ENCODE measurements at places on chromosomes 3 and 15.
A peak's percentile ranks its signal among the peaks of the same experiment; 100 is the strongest.

DNA sequence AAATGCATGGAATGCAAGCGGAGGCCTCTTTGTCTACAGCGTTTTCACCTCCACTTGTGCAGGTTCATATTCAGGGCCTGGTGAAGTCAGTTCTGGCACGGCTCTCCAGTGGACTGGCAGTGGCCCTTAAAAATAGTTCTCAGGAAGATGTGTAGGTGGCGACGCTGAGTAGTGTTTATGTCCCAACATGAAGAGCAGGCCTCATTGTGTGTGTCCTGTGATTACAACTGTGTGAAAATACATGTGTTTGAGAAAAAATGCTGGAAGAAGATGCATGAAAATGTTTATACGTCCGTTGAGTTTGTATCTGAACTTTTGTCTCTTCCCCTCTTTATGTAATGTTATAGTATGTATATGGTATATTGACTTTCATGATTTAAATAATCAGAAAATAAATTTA is 7.2 kb downstream of the LIPC start:
- DNase-seq = peak; percentile 55

DNA sequence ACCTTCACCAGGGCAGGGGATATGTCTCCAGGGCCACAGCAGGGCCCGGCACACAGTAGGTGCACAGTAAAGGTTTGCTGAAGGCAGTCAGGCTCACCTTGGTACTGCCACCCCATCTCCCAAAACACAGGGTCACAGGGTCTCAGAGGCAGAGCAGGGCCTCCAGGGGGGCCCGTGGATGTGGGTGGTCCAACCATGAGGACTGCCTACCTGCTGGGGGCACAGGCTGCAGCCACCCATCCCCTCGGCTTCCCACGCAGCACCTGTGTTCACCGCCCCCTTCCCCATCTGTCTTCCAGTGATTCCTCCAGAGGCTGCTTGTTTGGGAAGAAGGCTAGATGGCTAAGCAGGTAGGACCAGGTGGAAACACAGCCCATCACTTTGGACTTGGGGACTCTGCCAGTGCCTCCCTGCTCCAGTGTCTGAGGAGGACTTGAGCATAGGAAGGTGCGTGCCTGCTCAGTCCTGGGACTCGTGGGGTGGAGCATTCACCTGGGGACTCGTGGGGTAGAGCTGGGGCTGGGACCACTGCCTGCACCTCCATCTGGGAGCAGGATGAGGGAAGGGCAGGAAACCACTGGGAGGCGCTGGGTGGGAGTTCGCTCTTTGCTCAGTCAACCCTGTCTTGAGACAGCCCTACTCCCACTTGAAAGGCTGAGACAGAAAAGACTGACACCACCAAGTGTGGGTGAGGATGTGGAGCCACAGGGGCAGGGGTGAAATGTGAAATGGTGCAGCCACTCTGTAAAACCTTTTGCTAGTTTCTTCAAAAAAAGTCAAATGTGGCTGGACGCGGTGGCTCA is 18.8 kb upstream of the PLXND1 start:
- DNase-seq = no peak

DNA sequence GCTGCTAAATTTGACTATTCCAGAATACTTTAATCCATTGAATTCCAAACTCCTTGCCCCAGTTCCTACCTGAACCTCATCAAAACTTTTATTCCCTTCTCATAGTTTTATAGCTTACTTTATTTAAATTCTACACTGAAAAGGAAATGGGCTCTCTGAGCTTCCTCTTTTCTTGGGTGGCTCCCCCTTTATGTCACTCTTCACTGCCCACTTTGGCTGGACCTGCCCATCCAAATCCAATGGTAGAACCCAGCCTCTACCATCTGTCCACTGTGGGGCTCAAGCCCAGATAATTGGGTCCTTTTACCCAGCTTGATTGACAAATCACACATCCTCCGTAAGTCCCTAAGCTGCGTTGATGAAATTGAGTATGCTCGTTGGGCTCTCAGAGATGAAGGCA is 216.5 kb downstream of the BBX start:
- no peak for DNase-seq

GRCh38 chr15:68749793-68750192 is 70.9 kb downstream of the ANP32A start:
- DNase-seq = no peak

GRCh38 chr3:82044930-82045705 is 283.7 kb upstream of the GBE1 start:
- DNase-seq = no peak

DNA sequence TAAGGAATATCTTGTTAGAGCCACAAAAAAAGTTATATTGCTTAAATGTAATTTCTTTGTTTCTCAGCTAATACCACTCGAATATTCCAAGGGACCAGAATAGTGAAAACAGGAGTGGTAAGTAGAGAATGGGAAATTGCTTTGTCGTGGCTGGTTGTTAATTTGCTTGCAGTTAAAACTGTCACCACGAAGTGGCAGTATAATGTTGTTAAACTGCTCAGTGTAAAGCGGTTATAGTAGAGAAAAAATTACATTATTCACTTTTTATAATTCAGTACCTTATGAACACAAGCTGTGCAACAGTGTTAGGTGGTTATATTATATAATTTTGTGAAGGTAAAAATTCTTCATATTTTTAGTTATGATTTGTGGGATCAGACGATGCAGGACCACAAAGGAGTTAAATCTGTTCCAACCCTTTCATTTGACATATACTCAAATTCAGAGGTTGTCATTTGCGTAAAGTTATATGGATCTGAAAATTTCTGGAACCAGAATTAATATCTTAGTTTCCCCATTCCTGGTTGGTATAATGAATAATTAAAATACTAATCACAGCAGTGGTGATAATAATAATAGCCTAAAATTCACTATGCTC is 171.8 kb downstream of the FEZF2 start:
- DNase-seq = peak; percentile 10

DNA sequence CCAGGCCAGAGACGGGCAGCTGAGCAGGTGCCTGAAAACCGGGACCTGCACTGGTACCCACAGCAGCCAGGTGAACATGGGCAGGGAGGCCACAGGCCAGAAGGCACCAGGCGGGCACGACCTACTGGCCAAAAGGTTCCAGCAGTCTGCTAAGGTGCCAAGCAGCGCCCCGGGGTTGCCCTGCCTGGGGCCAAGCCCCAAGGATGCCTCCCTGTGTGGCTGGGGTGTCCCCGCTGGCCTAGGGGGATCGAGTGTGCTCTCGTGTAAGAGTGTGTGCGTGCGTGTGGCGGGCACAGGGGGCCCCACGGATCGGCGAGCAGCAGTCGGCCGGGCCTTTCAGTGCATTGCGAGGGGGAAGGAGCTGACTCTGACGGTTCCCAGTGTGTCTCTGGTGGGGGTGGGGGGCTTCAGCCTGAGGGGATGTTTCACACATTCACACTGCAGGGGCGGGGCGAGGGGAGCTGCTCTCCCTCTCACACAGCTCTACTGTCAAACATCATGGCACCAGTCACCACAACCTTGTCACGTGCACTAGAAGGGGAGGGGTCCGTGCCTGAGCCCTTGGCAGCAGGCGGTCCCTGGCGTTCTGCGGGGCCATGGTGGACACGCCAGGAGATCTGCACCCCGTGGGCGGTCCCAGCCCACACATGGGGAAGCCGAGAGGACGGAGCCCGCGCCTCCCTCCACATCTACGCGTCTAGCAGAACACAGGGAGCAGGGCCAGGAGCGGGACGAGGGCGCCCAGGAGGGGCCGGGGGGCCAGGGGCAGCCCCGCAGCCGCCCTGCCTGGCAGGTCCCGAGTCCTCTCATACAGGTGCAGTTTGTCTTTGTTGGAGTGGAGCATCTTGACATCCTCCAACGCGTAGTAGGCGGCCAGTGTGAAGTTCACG is 44.5 kb downstream of the RGMA start:
- DNase-seq = no peak

DNA sequence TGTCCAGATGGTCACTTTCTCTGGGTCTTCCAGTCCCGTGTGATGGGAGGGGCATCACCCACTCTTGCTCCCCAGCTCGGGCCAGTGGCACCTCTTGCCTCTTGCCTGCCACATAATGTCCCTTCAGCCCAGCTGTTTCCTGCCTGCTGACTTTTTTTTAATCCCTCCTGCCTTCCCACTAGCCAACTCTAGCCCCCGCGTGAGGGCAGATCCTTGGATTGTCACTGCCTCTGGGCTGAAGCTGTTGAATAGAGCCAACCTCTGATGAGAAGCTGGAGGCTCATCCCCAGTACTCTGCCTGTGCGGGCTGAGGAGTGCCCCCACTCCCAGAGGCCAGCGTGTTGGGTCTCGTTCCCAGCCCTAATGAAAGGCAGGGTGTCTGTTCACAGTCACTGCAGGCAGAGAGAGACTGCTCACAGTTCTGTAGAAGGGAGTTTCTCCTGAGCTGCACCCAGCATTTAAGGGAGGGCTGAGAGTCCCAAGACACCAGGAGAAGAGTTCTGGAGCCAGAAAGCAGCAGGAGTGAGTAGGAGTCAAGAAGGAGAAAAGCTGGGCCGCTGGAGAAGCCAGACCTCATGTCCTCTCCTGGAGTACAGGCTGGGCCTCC is 30.1 kb upstream of the TIMP4 start:
- DNase-seq = no peak

DNA sequence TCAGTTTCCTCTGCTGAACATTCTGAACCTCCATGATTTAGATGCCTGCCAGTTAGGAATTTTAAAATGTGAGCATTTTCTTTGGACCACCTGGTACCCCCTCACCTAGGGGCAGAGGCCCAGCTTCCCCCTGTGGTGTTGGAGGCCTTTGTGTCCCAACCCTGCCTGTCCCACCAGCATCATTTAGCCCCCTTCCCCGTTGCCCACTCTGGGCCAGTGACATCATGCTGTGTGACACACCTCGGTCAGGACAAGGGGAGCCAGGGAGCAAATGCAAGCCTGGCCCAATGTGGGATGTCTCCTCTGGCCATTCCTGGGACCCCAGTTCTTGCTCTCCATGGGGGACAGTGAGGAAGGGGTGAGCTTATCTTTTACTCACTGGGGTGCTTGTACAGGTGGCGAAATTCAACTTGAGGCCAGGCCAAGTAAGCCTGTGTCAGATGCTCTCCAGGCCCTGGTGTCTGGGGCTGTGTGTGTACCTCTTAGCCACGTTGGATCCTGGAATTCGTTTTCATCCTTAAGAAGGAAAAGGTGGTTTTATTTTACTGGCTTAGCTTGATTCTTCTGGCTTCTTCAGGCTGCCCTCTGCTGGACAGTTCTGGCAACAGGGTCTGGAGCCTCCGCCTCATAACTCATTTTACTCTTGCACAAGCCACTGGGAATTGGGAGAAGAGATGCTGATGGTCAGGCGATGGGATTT is 49.7 kb upstream of the MYZAP start:
- DNase-seq = peak; percentile 61

GRCh38 chr15:75662823-75663519 is 15.3 kb downstream of the SNX33 start:
- no peak for DNase-seq

DNA sequence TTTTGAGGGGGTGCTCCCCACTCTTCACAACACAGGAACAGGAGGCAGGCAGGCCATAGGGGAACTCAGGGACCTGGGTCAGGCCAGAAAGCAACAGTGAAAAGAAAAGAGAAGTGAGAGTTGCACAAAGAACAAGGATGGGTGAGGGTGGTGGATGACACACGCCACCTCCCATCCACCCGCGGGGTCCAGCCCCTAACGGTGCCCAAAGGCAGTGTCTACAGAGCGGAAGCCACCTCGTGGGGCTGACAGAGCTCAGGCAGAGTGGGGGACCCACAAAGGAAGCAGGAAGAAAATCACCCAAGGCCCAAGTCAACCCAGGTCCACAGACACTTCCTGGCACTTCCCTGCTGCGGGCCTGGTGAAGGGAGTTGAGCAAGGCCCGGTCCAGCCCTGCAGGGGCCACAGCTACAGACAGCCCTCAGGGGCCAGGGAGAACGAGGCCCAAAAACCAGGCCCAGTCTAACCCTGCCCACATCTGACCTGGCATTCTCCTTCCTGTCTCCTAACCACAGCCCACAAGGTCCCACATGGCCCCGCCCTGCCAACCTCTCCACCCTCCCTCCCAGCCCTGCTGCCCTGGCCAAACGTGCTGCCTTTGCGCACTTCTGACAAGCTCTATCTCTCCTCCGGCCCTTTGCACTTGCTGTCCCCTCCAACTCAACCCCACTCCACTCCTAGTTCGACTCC is 5.9 kb downstream of the NUP210 start:
- DNase-seq = peak; percentile 78

DNA sequence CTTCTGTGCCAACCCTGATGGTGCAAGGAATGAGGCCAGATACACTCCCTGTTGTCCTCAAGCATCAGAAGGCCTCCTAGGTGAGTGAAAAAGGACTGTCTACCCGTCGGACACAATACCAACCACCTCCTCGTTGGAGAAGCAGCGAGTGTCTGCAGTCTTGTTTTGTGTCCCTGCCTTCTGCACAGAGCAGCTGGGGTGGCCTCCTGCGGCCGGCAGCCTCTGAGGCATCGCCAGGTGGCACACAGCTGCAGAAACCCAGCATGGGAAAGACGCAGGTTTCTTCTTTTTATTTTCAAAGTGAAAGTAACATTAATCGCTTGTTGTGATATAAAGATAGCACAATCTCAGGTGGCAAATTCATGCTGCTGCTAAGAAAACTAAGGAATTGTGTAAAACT is 509.9 kb downstream of the OCA2 start:
- no peak for DNase-seq

- DNase-seq = no peak
These were observed 17.8 kb downstream of the CDV3 start for GRCh38 chr3:133591271-133591742.

DNA sequence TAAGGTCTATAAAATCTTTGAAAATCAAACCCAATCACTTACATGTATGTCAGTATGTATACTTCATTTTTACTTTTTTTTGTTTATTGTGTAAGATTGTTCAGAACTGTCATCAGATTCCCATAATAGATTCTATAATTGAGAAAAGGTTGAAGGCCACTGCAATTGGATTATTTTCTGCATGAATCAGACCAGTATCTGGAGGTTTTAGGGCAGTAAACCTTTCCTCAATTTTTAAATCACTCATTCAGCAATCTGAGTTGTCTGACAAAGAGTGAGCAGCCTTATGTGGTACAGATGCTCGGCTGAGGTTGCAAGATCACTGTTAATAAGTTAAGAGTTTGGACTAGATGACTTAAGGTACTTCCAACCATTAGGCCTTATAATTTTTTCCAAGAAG is 96.0 kb downstream of the TP63 start:
- DNase-seq = no peak

- no peak for DNase-seq
These were observed 11.5 kb upstream of the IGDCC4 start for GRCh38 chr15:65434201-65434600.

DNA sequence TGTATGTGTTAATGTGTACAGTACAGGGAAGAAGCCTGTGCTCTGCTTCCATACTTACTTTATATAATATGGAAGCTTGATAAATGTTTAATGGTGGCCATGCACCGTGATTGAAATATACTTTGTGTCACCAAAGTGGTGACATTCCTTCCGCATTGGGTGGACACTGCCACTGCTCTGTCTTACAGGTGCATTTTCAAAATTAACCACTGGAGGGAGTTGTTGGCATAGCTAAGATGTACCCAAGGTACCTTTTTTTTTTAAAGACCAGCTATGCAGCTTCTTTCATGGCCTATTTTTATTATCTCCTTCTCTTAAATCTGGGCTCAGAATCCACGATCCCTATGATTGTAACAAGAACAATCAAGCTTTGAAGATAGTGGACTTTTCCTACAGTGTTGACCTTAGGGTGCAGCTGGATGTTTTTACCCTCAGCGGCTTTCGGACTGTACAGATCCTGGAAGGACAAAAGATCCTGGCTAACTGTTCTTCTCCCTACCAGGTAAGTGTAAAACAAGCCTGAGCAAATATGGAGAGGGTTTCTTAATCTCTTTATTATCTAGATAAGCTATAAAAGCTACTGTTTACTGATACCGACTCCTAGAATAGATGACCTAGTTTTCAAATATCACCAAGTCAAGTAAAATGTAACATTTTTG is 21.6 kb upstream of the PAK6 start:
- DNase-seq = peak; percentile 47

GRCh38 chr15:28892789-28893610 is 7.2 kb downstream of the APBA2 start:
- no peak for DNase-seq
